ENCODE measurements at places on chromosomes 13 and 19. TPM values are rescaled to one million over a fixed set of nuclear protein-coding genes. Genes with fewer than 3 reads are reported as not detected.

GJB2 gene
- 0.12 TPM for total RNA-seq

SYCN gene
- total RNA-seq = not detected

ECSIT gene
- 61.2 TPM for total RNA-seq

NBEA gene
- total RNA-seq = 2.6 TPM

SHISA7 gene
- total RNA-seq = not detected

TMEM221 gene
- 0.85 TPM for total RNA-seq

UBAC2 gene
- total RNA-seq = 72.7 TPM

CCL25 gene
- total RNA-seq = not detected

CYP2F1 gene
- not detected for total RNA-seq

C19orf18 gene
- total RNA-seq = not detected

SLITRK1 gene
- total RNA-seq = 0.47 TPM

KCNC3 gene
- total RNA-seq = under 0.01 TPM

ZNF69 gene
- 5.8 TPM for total RNA-seq

OR10H1 gene
- not detected for total RNA-seq

SMIM44 gene
- total RNA-seq = not detected

ZNF471 gene
- total RNA-seq = 4.6 TPM

LRRC4B gene
- 0.35 TPM for total RNA-seq

LSR gene
- not detected for total RNA-seq

USPL1 gene
- 9.3 TPM for total RNA-seq

ZNF555 gene
- 6.6 TPM for total RNA-seq

DCLK1 gene
- total RNA-seq = 44.3 TPM

RUBCNL gene
- total RNA-seq = not detected

KLK12 gene
- not detected for total RNA-seq

SBNO2 gene
- total RNA-seq = 47.0 TPM

KCNJ14 gene
- total RNA-seq = 1.8 TPM

C5AR2 gene
- under 0.01 TPM for total RNA-seq

PCDH20 gene
- not detected for total RNA-seq

C19orf33 gene
- 1.6 TPM for total RNA-seq

SERP2 gene
- 3.5 TPM for total RNA-seq
